GM10248 (cell line): ENCODE measurements at places on chromosomes 2 and 18.

DNA sequence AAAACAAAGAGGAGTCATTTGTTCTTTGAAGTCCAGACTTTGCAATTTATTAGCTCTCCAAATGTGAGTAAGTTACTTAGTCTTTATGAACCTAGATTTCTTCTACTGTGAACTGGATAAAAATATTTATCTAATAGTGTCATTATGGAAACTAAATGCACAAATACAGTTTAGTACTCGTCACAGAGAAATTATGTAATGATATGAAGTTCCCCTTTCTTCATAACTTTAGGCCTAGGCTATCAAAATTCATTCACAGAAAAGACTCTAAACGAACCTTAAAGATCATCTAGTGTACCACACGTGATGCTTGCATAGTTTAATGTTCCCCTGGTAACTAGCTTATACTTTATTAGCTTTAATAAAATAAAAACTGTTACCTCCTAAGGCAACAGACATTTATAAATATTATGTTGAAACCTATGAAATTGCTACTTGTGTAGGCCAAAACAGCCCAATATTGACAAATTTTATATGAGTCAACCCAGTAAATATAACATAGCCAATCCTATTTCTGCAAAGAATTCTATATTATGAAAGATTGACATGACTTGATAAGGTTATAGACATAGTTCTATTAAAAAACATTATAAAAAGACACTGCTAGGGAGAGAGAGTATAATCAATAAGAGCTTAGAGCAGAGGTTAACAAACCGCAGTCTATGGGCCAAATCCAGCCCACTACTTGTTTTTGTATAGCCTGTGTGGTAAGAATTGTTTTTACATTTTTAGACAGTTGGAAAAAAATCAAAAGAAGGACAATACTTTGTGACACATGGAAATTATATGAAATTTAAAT, 44.9 kb upstream of the ITPRID2 start:
- DNase-seq = no peak

DNA sequence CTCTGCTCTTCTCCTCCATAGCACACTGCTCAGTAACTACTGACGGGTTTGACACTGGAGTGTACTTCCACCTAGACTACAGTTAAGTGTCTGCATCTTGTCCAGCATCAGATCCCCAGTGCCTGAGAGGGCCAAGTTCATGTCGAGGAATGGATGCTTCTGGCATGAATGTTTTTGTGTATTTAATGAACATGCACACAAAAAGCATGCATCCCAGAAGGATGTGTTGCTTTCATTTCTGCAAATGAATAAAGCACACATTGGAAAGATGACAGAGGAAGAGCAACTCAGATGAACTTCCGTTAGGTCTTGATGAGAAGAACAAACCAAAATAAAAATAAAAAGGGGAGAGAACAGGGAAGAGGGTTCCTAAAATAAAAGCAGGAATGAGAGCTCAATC, 27.9 kb downstream of the C2orf49 start:
- no peak for DNase-seq

- DNase-seq = no peak
Observed at GRCh38 chr2:102736110-102736409, 25.8 kb upstream of the TMEM182 start.

- DNase-seq = no peak
Observed at GRCh38 chr2:9102861-9103662, 99.6 kb upstream of the MBOAT2 start.

- no peak for DNase-seq
Observed at GRCh38 chr2:215619989-215620388, 184.1 kb upstream of the FN1 start.

DNA sequence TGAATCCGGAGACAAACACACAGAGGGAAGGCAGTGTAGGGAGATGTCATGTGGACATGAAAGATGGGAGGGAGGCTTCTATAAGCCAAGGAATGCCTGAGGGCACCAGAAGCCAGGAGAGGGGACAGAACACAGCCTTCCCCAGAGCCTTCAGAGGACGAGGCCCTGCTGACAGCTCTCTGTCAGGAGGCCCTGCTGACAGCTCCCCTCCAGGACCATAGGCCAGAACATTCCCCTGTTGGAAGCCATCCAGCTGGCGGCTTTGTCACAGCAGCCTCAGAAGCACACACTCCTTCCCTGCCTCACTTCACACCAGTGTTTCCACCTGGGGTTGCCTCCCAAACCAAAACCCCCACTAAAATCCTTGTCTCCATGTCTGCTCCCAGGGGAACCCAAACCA, 171.3 kb upstream of the ID2 start:
- no peak for DNase-seq

DNA sequence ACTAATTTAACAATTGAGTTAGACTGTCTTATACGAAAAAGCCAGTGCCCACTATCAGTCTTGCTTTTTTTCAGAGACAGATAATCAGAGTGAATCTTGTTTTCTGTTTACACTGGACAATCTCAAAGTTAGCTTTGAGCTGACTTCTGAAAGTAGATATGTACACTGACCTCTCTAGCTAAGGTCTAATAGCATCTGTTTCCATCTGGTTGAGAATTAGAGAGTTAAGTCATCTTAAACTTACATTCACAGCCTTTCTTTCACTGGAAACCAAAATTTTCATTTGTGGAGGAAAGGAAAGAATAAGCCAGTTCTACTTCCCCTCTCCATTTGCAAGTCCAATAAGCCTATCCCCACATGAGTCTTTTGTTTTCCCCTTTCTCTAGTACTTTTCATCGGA, 89.3 kb downstream of the VRK2 start:
- DNase-seq = no peak

DNA sequence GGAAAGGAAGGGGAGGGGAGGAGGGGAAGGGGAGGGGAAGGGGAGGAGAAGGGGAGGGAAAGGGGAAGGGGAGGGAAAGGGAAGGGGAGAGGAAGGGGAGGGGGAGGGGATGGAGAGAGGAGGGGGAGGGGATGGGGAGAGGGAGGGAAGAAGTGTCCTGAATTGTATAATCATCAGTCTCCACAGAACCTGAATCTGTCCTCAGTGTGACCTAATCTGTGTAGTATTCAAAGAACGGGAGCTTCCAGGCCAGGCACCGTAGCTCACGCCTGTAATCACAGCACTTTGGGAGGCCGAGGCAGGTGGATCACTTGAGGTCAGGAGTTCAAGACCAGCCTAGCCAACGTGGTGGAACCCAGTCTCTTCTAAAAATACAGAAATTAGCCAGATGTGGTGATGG, 41.1 kb upstream of the CCDC150 start:
- DNase-seq = no peak

- DNase-seq = no peak
Observed at GRCh38 chr18:72206814-72207213, 337.3 kb downstream of the CBLN2 start.

- DNase-seq = no peak
Observed at GRCh38 chr2:32235315-32235714, 29.4 kb downstream of the NLRC4 start.

GRCh38 chr2:85854166-85854509, 34.7 kb downstream of the ST3GAL5 start:
- no peak for DNase-seq

DNA sequence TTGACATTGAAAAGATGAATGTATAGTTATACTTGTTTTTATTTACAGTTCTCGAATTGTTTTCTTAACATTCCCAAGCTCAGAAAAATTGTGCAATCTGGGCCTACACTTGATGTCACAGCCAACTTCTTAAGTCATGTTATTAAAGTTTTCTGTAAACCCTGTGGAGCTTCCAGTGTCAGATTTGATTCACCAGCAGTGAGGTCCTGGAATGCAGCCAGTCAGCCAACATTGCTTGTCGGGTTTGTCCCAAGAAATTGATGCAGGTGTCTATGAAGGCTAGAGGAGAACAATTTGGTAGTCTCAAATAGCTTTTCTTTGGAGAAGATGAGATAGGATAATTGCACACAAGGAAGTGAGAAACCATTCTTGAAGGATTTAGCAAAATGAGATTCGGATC, 732.2 kb downstream of the DPP10 start:
- no peak for DNase-seq

DNA sequence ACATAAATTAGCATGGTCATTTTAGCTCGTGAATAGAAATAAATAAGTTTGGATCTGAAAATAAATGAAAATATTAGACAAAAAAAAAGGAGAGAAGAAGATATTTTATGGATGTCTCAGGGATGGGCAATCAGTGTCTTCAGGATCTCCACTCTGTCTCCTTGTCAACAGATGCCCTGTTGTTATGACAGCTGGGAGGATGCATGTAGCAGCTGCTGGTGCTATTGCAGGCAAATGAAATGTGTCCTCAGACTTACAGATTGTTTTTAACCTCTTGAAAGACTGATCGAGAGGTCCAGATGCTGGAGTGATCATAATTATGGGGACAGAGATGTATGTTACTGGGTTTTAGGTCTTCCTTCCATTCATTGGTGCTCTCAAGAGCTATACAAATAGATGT, 24.7 kb upstream of the ARL4C start:
- no peak for DNase-seq

DNA sequence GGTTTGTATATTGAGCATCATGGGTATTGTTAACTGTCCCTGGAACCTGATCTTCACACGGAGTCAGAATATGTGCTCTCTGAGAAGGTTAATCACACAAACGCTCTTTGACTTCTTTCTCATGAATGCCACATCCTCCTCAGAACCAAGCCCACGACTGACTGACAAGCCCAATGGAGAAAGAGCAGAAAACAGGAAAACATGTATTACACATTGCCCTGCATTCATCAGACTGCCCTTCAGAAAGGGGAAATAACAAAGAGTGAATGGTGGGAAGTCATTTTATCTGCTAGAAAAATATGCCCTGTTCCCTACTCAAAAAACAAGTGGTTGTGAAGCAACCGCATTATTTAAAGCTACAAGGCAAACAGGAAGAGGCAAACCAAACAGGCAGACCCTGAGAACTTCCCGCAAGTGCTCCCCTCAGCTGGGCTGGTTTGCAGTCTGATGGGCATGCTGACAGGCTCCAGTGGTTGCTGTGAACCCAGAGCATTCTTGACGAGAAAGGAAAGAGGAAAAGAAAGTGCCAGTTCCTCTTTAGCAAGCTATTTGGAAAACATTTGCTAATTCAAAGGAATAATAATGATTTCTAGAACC, 172.9 kb upstream of the SETBP1 start:
- DNase-seq = no peak

DNA sequence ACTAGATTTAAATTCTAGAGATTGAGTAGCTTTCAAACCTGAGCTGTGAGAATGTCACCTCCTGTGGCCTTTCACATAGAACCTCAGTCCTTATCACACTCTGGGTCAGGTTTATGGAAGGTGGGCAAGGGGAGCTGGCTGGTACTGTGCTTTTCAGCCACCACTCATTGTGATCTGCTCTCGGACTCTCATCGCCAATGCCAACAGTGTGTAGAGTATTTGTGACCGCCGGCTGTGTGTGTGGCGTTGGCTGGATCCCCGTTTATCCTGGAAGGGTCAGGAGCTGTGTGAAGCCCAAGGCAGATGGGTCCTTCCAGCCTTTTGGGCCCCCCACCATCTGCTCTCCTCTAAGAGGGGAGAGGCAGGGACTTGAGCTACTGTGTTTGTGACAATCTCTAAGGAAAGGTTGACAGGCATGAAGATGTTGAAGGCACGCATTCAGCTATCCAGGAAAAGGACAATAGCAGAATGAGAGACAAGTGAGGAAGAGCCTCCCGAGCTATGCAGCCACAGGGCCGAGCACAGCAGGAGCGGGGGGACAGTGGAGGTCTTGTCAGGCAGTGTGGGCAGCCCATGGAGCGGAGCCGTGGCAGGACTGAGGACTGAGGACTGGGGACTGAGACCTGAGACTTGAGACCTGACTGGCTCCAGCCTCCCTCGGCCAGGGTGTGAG, 107.1 kb upstream of the TPO start:
- DNase-seq = no peak

DNA sequence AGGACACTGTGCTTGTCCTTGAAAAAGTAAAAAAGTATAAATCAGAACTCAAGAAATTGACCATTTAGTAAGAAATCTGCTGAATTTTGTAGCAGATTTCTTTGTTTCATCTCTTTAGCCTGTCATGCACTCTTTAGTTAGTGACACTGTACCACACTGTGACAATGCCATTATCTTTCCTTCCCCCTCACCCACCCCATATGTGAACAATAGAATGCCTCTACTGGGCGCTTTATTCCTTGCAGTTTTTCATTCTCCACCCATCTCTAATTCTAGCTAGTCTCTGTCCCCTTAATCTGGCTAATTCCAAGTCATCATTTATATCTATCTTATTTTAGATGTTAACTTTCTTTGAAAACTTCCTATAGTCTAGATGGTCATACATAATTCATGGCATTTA, 241.0 kb downstream of the LRP1B start:
- DNase-seq = no peak

DNA sequence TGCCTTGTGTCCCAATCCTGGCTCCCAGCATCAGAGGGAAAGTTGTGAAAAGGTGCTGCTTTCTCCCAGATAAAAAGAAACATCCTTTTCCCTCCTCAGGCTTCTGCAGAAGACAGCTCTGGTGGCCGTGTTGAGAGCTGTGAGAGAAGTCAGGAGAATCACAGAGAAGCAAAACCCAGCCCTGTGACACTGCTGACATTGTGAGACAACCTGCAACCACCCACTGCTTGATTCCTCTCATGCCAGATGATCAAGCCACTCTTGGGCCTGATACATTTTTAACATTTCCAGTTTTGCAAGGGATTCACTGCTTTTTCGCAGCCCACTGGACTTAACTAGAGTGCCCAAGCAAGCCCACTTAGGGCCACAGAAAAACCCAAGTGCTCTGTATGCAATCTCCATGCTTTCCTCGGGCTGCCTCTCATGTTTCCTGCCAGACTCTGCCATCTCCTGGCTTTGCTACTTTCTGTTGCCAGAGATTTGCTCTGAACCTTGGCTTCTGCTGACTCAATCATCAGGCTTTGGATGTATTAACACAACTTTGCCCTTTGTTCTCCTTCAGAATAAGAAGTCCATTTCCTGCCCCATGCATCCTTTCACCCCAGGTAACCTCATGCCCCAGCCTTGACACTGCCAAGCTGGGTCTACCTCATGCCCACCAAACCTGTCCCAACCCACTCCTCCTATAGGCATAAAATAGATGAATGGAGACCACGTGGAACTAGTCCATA, 24.9 kb upstream of the TTR start:
- DNase-seq = no peak

DNA sequence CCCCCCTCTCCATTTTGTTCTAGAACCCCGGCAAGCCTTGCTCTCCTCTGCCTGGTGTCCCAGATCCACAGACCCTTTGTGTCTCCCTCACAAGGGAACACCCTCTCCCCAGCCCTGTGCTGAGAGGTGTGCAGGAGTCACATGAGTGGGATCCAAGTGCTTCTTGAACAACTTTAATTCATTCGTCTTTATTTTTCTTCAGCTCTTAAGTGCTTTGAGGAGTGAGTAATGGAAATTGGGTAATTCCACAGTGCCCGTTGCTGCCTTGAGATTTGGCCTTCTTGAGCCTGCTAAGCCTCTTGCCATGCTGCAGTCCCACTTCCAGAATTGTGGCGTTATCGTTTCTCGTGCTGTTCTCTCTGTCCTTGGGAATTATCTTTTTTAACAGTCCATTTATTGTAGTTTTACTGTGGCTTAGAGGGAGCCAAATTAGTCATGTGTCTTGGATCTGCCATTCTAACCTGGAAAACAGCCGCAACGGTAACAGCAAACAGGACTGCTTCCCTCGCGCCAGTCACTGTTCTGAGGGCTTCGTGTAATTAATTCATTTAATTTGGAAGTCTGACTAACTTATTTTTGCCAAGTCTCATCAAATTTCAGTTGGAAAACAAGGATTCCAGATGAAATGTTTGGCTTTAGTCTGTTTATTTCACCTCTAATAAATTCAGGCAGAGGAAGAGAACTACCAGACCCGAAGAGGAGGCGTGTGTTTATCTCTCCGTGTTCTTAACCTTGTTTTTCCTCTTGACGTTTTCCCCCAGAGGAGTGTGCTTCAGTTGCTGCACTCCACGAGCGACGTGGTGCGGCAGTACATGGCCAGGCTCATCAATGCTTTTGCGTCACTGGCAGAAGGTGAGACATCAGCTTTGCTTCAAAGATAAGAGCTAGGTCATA, 72.0 kb downstream of the ARMC9 start:
- DNase-seq = no peak
